ENCODE measurements at places on chromosomes 2 and 18.

DNA sequence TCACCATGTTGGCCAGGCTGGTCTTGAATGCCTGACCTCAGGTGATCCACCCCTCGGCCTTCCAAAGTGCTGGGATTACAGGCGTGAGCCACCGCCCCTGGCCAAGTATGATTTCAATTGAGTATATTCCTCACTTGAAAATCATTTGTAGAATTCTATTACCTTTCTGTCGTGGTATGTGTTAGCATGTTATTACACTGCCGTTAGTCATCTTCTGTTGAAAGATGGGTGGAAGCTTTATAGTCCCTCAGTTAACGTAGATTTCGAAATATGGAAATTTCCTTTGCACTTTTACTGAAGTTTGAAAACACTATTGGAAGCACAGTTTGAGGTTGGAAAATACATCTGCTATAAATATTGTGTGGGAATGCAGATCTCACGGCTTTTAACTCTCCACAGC lies 14.7 kb downstream of the NIFK start:
- no peak for DNase-seq

DNA sequence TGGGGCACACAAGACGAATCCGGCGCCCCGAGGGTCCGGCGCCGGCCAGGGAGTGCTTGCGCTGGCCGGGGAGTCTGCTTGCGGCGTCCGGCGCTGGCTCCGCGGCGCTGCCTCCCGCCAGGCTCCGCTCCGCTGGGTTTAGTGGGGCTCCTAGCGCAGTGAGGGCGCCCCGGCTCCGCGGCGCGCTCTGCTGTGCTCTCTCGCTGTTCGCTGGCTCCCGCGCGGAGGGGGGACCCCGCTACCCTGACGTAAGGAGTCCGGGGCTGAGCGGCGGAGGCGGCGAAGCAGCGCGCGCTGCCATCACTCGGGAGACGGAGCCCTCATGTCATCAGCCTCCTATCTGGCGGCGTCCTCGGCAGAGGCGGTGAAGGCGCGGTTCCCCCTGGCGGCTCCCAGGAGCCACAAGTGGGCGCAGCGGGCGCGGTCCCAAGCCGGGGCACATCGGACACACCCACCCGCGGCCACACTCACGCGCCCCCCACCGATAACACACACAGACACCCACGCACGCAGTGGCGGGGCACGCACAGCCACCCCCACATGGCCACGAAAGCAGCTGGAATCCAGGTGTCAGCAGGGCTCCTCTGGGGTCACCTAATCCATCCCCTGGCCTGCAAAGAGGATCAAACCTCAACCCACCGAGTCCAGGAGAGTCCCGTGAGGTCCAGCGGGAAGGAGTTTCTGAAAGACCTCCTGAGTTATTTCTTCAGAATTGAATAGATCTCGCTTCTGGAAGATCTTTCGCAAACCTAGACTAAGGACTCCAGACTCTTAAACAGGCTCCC lies at the start of gene C1QL2:
Gene C1QL2, minus strand, starts transcription at position 189 of the 785 bp plus-strand sequence. CDS start 482 bp downstream, outside the sequence.
- DNase-seq, result no peak

DNA sequence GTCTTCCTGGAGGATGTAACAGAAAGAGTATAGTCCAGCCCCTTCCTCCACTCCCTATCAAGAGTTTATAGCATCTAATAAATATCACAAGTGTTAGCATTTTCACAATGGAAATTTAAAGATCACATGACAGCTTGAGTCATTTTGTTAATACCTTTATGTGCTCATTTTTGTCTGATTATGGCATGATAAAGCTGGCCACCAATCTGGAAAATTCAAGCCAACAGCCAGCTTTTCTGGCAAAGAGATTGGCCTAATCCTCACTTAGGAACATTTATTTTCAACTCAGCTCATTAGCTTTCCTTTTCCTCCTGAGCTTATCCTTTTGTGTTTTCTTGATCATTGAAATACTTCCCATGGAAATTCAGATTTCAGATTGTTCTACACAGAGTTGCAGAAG lies 262.9 kb upstream of the RBMS1 start:
- DNase-seq, result no peak

DNA sequence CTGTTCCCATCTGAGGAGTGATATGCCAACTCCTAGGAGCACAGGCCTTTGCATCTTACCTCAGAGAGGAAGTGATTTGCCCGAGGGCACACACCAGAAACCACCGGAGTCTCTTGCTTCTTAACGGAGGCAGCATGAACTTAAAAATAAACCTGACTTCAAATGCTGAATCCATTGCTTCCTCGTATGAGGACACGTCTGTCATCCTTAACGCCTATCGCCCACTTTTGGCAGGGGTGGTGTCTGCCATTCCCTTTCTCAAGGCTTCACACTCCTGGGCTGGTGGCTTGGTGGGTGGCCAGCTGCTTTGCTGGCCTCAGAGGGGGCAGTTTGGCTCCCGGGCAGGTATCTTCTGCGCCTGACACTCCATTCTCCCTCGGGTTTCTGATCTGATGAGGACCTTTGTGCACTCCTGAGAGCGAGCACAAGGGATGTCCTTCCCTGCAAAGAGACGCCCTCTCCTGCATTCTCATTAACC lies 1.1 kb upstream of the PREB start:
- DNase-seq, result no peak

DNA sequence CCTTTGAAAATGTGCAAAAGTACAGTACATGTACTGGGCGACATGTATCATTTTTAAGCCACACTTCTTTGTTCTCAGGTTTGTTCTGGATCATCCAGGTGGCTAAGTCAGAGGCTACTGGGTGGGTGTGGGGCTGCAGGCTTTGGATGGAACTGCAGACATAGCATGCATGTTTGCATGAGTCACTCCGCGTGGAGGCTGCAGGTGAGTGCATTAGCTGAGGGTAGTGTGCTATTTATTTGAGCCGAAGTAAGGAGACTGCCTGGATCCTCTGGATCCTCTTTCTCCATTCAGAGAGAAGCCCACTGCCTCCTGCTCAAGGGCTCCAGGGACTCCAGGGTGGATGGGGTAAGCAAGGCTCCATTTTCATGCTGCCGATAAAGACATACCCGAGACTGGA lies 9.4 kb upstream of the NEURL3 start:
- DNase-seq, result no peak

- no peak for DNase-seq
These were observed 272.9 kb downstream of the CDH20 start for GRCh38 chr18:61606068-61606660.

GRCh38 chr2:156532989-156533388 lies 96.8 kb downstream of the GPD2 start:
- DNase-seq, result no peak

- DNase-seq, result no peak
These were observed 142.4 kb downstream of the THADA start for GRCh38 chr2:43453179-43454170.

- DNase-seq, result no peak
These were observed 263.2 kb downstream of the CDH7 start for GRCh38 chr18:66013969-66014368.

DNA sequence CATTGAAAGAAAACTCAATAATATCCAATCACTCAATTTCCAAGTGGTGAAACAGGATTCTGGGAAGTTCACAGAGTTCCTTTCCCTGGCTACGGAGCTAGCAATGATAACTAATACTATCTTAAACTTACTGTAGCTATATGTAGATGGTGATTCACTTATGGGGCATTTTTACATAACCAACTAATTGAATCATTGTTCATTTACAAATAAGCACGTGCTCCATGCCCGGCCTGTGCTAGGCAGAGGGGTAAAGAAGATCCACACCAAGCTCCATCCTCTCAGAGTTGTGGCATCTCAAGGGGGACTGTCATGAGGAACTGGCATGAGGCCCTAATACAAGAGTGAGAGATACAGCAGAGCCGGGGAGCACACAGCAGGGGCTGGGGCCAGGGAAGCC lies 176.3 kb downstream of the ANKRD30B start:
- DNase-seq, result no peak

- DNase-seq, result no peak
These were observed 35.6 kb downstream of the RMC1 start for GRCh38 chr18:23538870-23539269.

DNA sequence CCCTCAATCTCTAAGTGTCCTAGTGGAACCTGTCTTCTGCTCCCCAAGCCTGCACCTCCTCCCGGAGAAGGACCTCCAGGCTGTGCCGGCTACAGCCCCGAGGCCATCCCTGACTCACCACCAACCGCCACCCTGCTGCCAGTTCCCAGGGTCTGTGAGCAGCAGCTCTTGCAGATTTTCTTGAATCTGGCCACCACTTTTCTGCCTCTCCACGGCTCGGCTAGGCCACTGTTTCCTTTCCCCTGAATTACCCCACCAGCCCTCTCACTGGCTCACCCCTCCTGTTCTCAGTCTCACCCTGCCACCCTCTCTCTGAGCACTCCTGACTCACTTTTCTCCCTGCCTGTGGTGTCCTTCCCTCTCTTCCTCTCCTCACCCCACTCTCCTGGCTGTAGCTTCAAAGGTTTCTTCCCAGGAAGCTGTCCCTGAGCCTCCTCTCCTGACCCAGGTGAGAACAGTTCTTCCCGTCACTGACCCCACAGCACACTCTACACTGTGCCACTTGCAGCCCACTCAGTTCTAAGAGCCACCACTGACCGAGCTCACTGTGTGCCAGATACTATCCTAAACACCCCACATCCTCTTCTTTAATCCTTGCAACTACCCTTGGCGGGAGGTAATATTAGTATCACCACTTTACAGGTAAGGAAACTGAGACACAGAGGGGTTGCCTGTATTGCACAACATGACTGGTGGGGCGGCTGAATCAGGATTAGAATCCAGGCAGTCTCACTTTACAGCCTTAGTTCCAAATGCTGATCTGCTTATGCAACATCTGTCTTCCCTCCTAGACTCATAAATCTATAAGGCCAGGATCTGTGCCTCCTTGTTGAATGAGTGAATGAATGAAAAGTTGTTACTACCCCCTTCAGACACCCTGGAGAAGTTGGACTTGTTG lies 111.6 kb downstream of the SMAD7 start:
- no peak for DNase-seq

DNA sequence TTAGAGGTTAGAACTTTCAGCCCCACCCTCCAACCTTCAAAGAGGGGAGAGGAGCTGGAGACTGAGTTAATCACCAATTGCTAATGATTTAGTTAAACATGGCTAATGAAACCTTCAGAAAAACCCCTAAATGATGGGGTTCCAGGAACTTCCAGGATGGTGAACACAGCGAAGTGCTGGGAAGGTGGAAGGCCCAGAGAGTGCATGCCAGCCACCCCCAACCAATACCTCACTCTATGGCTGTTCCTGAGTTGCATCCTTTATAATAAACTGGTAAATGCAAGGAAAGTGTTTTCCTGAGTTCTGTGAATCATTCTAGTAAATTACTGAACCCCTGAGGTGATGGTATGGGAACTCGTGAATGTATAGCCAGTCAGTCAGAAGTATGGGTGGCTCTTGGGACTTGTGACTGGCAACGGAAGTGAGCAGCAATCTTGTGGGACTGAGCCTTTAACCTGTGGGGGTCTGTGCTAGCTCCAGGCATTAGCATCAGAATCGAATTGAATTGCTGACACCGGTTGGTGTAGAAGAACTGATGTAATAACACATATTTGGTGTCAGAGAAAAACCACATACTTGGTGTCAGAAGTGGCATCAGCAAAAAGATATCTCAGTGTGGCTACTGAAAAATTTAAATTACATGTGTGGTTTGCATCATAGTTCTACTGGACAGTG lies 37.4 kb downstream of the NPHP1 start:
- no peak for DNase-seq

- DNase-seq, result no peak
These were observed 28.9 kb downstream of the PXDN start for GRCh38 chr2:1715184-1716013.

- no peak for DNase-seq
These were observed 57.5 kb downstream of the OSR1 start for GRCh38 chr2:19300961-19301360.

DNA sequence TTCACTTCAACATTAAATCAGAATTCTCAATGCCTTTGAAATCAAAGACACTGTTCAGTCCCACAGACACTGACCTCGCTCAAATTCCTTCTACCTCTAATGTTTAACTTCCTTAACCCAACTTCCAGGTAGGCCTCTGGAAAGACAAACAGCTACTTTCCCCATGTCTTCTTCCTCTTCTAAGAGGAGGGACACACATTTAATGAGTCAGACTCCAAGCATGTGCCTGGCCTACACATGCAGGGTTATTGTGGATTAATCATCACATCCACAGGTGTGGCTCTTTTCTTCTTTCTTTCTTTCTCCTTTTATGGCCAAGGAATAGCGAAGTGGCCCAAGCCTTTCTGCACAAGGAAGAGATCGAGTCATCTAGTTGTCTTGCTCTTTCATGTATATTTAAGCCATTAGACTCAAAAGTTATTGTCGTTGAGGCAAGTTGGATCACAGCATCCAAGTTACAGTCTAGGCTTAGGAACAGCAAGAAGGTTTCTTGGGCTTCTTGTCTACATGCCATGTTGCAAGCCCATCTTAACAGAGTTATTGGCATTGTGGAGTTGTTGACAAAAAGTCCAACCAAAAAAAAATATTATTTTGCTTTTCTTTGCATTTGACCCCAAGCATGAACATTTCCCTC lies 387.8 kb downstream of the IRS1 start:
- no peak for DNase-seq

DNA sequence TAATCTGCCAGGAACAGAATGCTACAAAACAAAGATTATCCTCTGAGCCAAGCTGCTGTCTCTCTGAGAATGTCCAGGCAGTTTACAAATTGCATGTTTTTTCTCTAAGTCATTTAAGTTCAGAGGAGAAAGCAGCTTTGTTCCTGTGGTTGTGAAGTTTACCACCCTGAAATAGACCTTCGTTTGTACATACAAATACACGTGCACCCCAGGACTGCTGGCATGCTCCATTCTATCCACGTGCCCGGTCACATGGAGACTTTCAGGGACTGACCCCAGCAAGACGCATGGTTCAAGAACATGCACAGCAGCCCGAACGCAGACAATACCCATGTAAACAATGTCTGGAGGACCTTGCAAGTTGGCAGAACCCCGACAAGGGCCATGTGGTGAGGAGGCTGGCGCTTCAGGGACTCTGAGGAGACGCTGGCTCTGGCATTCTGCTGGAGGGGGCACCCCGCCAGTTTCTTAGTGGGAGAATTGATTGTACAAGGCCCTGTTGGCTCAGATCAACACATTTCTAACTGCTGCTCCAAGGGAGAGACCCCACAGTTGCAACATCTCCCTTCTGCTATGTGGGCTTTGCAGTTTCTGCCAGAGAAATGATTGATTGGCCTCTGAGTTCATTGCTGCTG lies 33.3 kb downstream of the FAM178B start:
- no peak for DNase-seq

DNA sequence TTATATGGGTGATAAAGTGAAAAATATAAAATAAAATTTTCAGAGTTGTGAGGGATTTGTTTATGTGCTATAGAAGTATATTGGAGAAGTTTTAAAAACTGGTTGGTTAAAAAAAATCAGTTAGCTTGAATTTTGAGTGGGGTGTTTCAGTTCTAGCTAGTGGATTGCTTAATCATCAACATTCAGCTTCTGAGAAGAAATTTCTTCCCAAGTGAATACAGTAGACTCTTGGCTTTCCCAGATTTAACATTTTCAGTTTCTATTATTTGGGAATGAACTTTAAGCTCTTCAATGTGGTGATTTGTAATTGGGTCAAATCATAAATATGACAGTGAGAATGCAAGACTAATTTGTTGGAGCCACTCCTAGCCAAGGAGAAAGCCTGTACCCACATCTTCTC lies 120.8 kb downstream of the PLCL1 start:
- DNase-seq, result no peak

All from CMK (cell line).